DMS53 (cell line): ENCODE measurements at places on chromosomes 1 and 21.

GRCh38 chr1:215599418-215600074 lies 32.4 kb downstream of the KCTD3 start:
- no peak for DNase-seq

DNA sequence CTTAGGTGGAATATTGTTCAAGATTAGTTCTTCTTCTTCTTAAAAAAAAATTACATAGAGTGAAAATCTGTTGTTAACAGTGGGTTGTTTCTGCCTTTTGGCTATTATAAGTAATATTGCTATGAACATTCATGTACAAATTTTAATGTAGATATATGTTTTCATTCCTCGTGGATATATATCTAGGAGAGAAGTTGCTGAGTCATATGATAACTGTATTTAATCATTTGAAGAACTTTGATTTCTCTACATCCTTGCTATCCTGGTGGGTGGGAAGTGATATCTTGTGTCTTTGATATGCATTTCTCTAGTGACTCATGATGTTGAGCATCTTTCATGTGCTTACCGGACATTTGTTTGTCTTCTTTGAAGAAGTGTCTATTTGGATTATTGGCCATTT lies 29.9 kb downstream of the MAST2 start:
- DNase-seq: no peak

DNA sequence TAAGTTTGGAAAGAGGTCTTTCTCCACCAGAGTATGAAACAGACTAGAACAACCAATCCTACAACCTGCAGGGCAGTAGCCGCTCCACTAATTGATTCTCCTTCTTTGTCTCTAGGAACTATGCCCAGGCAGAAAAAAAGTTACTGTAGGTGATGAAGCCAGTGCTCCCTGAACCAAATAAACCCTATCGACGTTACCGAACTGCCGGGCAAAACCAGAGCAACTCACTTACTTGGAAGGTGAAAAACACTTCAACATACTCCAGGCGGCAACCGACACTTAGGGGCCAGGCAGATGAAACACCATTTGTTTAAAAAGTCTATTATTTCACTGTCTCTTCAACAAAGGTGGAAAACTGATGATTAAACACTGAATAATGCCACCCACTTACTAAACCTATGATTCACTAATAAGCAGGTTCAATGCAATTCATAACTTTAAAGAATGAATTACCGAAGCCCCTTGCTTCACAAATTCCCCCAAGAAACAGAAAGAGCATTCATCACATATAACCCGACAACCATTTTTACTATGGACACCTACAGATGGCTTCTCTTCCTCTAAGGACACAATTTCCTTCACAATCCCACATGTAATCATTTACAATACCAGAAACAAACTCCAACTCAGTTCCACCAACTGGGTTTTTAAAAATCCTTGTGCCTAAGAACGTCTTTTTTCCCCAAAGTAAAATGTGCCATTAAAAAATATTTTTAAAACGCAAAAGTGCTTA lies 1.6 kb downstream of the NRIP1 start:
- DNase-seq: peak; percentile 34

DNA sequence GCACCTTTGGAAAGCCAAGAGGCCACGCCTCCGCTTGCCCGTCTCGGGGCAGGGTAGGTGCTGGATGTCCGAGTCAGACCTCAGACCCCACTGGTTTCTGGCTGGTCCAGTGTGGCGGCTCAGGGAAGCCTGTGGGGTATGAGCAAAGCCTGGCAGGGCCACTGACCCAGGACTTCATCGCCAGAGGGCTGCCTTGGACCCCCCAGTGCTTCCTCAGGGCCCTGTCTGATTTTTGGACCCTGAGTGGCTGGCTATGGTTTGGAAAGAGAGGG lies 20.4 kb downstream of the LHX4 start:
- no peak for DNase-seq

GRCh38 chr1:161197560-161198193 lies 1.2 kb downstream of the ADAMTS4 start:
- DNase-seq: no peak

- peak; percentile 44 for DNase-seq
These were observed 57.7 kb downstream of the DMAP1 start for GRCh38 chr1:44270686-44271628.

DNA sequence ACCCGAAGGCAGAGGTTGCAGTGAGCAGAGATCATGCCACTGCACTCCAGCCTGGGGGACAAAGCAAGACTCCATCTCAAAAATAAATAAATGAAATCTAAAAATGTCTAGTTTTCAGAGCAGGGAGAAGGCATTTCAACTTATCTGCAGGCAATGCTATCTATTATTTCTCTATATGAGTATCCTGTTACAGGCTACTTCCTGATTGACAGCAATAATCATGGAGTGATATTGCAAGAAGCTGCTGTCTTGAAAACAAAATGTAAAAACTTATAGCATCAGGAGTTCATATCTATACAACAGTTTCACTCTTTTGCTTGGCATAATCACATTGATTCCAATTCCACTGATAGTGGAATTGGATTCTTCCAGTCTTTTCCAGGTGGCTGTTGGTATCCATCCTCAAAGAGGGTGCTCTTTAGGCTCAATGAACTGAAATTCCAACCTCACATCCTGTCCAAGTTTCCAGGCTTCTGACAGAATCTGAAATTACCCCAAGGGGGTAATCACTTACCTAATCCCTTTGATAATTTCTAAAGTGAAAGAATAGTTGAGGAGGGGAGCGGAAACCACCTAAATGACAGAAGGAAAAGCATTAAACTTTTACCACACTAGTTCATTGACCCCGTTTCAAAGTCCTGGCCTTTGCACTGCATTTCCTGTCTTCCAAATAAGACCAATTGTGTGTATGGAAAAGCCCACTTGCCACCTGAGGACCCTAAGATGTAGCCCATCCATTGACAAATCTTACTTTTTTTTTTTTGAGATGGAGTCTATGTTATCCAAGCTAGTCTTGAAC lies 107.6 kb downstream of the GLUL start:
- peak; percentile 19 for DNase-seq

DNA sequence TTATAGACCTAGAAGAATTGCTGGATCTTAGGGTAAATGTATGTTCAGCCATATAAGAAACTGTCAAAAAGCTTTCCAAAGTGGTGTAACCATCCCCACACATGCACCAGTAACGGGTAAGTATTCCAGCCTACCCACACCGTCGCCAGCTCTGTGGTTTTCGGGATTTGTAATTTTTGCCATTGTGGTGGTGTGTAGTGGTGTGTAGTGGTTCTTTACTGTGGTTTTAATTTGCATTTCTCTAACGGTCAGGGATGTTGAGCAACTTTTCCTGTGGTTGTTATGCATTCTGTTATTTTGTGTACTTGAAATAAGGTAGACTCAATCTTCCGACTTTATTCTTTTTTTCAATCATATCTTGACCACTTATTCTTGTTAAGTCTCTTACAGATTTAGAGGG lies 342.4 kb upstream of the AJAP1 start:
- DNase-seq: no peak

DNA sequence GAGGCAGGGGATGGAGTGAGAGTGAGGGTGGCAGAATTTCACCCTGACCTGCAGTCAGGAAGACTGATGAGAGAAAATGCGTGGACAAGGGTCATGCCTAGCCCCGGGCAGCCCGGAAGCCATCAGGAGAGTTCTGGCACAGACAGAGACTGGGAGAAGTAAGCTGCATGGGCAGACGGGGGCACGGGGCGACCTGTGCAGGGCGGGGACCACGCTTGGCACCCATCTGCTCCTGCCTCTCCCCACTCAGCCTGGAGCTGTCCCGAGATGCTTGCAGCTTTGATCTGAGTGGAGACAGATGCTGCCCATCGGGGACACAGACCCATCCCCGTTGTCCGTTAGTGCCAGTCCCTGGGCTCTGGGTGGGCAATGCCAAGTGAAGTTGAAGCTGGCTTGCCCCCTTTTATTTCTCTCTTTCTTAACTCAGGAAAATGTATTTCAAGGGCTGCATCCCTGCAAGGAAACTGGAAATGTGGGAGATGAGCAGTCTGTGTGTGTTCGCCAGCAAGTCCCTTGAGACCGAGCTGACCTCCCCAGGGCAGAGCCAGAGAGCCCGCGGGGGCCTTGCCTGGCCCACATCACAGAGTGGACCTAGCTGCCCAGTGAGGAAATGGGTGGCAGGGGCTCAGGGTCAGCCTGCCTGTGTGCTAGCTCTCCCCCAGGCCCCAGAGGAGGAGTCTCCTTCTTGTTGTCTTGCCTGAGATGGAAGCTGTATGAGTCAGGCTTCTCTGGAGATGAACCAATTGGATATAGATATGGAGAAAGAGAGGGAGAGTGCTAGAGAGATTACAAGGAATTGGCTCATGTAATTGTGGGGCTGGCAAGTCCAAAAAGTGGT lies 121.3 kb upstream of the C1orf174 start:
- DNase-seq: no peak

DNA sequence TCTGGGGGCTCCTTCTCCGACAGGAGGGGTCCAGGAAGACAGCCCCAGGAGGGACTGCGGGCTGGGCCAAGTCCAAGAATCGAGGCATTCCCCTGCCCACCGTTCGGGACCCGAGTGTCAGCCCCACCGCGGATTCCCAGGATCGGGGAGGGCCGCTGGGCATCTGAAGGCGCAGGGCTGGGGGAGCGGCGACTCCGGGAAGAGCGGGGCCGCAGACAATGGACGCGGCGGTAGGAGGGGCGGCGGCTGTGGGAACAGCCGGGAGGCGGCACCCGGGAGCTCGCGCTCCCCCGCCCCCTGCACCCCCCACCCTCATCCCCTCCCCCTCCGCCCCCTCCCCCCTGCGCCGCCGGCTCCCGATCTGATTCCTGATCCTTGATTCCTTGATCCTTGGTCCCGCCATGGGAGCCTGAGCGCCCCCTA lies at the start of gene VANGL2:
Gene VANGL2 (plus strand): TSS at position 342 of the 423 bp plus-strand sequence. CDS start 15,274 bp downstream, outside the sequence.
- peak; percentile 81 for DNase-seq

DNA sequence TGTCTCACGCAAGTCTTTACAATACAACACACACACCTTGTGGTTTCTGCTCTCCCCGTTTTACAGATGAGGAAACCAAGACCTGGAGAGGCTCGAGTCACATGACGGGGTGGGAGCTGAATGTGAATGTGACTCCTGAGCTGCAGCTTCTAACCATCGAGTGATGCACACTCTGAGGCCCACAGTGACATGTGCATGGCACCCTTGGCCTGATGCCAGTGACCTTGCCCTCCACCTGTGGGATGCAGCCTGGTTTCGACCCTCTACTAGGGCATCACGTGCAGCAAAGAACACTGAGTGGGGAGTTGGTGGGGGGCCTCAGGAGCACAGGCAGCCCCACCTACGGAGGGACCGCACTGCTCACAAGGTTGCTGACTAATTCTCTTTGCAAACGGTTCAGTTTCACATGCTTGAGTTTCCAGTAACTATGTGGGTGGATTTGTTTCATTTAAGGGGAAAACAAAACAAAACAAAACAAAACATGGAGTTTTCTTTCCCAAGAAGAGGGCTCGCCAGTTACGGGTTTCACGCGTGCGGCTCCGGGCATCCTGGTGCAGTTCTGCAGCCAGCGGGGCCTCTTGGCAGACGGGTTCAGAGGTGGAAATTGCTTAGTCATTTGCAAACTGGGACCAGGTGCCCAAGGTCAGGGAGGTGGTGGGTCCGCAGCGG lies 22.9 kb downstream of the SPSB1 start:
- DNase-seq: peak; percentile 22

GRCh38 chr21:44582055-44582454 lies 1.7 kb upstream of the KRTAP10-5 start:
- DNase-seq: peak; percentile 12

- DNase-seq: no peak
These were observed 64.3 kb downstream of the ZNF281 start for GRCh38 chr1:200345520-200345919.

- DNase-seq: no peak
These were observed 451.1 kb downstream of the LTN1 start for GRCh38 chr21:28541371-28542112.

DNA sequence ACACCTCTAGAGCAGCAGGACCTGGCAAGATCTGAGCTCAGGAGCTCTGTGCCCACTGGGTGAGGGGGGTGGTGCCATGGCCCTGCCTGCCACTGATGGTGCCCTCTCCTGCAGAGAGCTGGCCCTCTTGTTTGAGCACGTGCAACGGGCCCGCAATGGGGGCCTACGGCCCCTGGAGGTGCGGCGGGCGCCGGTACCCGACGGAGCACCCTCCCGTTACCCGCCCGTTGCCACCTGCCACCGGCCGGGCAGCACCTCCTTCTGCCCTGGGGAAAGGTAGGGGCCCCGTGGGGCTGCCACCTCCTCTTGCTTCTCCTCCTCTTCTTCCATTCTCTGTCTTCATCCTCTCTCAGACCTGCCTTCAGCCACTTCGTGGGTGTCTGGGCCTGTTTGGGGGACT lies 38.2 kb downstream of the CITED4 start:
- no peak for DNase-seq

DNA sequence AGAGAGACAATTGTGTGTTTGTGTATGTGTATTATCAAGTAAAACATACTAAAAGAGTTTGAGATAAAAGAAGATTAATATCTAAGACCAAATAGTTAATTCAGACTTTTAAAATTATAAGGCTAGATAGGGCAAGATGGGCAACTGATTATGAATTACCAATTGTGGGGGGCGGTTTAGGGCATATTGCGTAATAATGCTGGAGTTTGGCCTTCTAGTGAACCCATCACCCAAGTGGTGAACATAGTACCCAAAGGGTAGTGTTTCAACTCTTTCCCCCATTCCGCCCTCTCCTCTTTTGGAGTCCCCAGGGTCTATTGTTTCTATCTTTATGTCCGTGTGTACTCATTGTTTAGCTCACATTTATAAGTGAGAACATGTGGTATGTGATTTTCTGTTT lies 55.4 kb downstream of the FRRS1 start:
- DNase-seq: no peak

- DNase-seq: no peak
These were observed 20.7 kb downstream of the BACE2 start for GRCh38 chr21:41188486-41189149.

- no peak for DNase-seq
These were observed 11.1 kb downstream of the VSIG8 start for GRCh38 chr1:159851407-159851806.

DNA sequence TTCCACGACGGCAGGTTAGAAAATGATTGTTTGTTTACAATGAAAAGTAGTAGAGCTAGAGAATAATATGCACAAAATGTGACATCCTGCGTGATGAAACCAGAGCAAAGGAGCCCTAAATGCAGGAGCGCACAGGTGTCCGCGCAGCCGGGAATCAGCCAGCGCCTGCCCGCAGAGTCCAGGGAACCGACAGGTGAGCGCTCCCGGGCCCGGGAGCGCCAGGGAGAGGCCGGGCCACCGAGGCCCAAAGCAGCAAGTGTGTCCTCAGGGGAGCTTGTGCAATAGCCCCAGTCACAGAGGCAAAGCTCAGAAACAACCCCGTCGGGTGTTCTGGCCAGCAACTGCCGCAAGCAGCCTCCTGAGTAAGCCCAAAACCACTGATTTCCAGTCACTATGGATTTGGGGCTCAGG lies 789 bp upstream of the GALE start:
- peak; percentile 68 for DNase-seq

GRCh38 chr1:27668808-27669723 lies 2.9 kb downstream of the IFI6 start:
- DNase-seq: peak; percentile 84

DNA sequence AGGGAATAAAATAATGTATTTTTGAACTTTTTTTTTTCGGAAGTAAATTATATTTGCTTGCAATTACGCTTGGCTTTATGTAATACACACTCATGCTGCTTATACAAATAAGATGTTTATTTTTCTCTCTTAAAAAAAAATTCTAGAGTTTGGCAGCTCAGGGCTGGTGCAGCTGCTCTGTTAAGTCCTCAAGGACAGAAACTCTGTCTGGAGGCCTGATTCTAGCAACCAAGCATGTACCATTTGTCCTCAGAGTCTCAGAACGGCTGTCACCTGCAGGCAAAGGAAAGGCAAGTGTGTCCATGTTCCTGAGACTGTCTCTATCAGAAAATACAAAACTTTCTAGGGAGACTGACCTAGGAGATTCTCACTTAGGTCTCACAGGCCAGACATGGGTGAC lies 23.2 kb upstream of the CLDN17 start:
- DNase-seq: peak; percentile 53

GRCh38 chr21:26840912-26841311 lies 4.3 kb downstream of the ADAMTS1 start:
- DNase-seq: peak; percentile 80
